ENCODE measurements at places on chromosomes 4 and X. TPM values are rescaled to one million over a fixed set of nuclear protein-coding genes. Genes with fewer than 3 reads are reported as not detected.
A peak's percentile ranks its signal among the peaks of the same experiment; 100 is the strongest.

Gene HSFX4
- total RNA-seq, result not detected

Gene LRAT
- total RNA-seq, result 0.50 TPM

Gene MUC7
- not detected for total RNA-seq

Gene C4orf50
- 0.42 TPM for total RNA-seq

DNA sequence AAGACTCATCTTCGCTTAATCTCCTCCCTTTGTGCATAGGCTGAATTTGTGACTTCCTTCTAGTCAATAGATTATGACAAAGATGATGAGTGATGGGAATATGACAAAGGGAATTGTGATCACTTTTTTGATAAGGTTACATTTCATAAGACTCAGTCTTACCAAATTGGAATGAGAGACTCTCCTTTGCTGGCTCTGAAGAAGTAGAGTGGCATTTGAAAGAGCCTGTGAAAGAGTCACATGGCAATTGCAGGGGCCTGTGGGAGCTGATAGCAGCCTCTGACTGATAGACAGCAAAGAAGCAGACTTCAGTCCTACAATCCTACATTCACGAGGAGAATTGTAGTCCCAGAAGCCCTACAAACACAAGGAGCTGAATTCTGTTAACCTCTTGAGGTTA lies 44.9 kb upstream of the ADAMTS3 start:
- no peaks in the 10 kb centered on the region for H3K4me1 ChIP-seq
- H3K4me3 ChIP-seq, result no peak overlapping the region
- H3K27me3 ChIP-seq, result no peaks in the 10 kb centered on the region
- no peak for DNase-seq
- no peak overlapping the region for H3K27ac ChIP-seq
- no peaks in the 10 kb centered on the region for H3K36me3 ChIP-seq

DNA sequence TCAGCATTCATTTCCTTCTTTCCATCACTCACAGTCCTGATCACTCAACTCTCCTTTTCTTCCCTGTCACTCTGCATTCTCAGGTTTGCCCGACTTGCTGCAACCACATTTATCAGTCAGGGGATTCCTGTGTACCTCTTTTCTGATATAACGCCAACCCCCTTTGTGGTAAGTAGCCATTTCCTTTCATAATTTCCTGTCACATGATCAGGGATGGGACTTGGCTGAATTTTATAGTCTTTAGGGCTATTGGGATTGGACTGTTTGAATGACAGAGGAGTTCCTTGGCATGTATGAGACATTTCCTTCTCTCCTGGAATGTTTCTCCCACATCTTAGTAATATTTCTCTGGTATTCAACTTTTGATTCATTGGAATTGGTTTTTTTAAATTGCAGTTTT lies 11.0 kb downstream of the PGM2 start:
- no peak overlapping the region for H3K4me3 ChIP-seq
- H3K36me3 ChIP-seq, result peaks cover 7% of the 10 kb centered on the region
- H3K4me1 ChIP-seq, result peaks cover 10% of the 10 kb centered on the region
- peak overlapping the region; percentile 22 for H3K27ac ChIP-seq
- H3K27me3 ChIP-seq, result no peaks in the 10 kb centered on the region
- no peak for DNase-seq

- H3K4me3 ChIP-seq, result no peak overlapping the region
- H3K36me3 ChIP-seq, result no peaks in the 10 kb centered on the region
- peak overlapping the region; percentile 49 for H3K27ac ChIP-seq
- H3K27me3 ChIP-seq, result no peaks in the 10 kb centered on the region
- H3K4me1 ChIP-seq, result no peaks in the 10 kb centered on the region
- no peak for DNase-seq
Measured at GRCh38 chrX:100864657-100865391, 9.3 kb downstream of the NOX1 start.

DNA sequence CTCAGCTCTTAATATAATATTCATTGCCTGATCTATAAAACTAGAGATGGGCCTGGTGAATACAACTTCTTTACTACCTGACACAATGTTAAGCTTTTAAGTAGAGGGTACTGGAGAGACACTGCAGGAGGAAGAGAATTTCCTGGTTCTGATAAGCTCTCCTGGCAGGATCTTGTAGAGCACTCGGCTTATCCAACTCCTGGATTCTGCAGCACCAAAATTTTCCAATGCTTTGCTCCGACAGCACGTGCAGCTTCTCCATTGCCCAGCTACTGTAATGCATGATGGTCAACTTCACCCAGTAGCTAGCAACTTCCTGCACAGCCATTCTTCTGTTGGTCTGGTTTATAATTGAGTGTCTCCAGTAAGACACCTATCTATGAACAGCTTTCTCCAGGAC lies 686.2 kb upstream of the BOD1L1 start:
- no peak overlapping the region for H3K4me3 ChIP-seq
- no peaks in the 10 kb centered on the region for H3K4me1 ChIP-seq
- no peak for DNase-seq
- no peaks in the 10 kb centered on the region for H3K36me3 ChIP-seq

- no peaks in the 10 kb centered on the region for H3K27me3 ChIP-seq
- H3K36me3 ChIP-seq, result no peaks in the 10 kb centered on the region
Measured at GRCh38 chr4:141541851-141542250, 94.5 kb upstream of the IL15 start.

GRCh38 chr4:107665001-107665400 lies 55.0 kb downstream of the PAPSS1 start:
- no peaks in the 10 kb centered on the region for H3K27me3 ChIP-seq
- no peak for DNase-seq
- no peaks in the 10 kb centered on the region for H3K36me3 ChIP-seq
- no peak overlapping the region for H3K4me3 ChIP-seq
- no peak overlapping the region for H3K27ac ChIP-seq

DNA sequence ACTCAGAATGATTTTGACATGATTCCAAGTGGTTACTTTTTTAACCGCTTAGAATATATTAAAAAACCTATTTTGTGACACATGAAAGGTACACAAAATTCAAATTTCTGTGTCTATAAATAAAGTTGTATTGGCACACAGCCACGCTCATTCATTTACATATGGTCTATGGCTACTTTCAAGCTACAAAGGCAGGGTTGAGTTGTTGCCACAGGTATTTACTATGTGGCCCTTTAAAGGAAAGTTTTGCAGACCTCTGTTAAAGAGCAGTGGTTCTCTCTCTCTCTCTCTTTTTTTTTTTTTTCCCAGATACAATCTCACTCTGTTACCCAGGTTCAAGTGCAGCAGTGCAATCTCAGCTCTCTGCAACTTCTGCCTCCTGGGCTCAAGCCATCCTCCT lies 23.0 kb downstream of the GPM6B start:
- H3K4me3 ChIP-seq, result no peak overlapping the region
- H3K4me1 ChIP-seq, result peaks cover 23% of the 10 kb centered on the region
- no peaks in the 10 kb centered on the region for H3K36me3 ChIP-seq
- no peak overlapping the region for H3K27ac ChIP-seq

DNA sequence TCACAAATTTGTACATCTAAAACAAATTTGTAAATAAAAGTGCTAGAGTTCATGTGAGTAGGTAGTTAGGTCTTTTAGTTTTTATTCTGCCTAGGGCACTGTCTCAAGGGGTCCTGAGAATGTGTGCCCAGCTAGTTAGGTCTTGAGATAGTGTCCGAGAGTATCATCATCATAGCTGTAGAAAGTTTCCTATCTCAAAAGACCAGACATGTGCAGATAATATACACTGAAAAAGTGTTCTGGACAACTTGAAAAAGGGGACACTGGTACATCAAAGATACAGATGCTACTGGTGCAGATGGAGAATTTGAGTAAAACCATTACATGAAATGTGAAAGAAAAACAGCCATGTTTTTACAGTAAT lies 1.8 kb upstream of the ZCCHC4 start:
- no peaks in the 10 kb centered on the region for H3K27me3 ChIP-seq
- H3K27ac ChIP-seq, result no peak overlapping the region
- peaks cover 6% of the 10 kb centered on the region for H3K36me3 ChIP-seq
- DNase-seq, result no peak

GRCh38 chr4:153266988-153267387 lies 62.7 kb downstream of the TRIM2 start:
- no peaks in the 10 kb centered on the region for H3K36me3 ChIP-seq
- DNase-seq, result peak; percentile 5
- no peaks in the 10 kb centered on the region for H3K27me3 ChIP-seq
- H3K27ac ChIP-seq, result no peak overlapping the region

- peak within 1 kb of the TSS; percentile 73 for H3K4me3 ChIP-seq
- no peaks in the 10 kb centered on the region for H3K36me3 ChIP-seq
- H3K27ac ChIP-seq, result no peak within 1 kb of the TSS
- H3K27me3 ChIP-seq, result no peaks in the 10 kb centered on the region
Measured at GRCh38 chr4:82561786-82562563, at the start of gene TMEM150C. TMEM150C (minus strand) TSS chr4:82561988; CDS start chr4:82504657, 57,331 bp downstream.

GRCh38 chr4:112330921-112331320 lies 33.8 kb downstream of the ALPK1 start:
- peak; percentile 39 for DNase-seq
- H3K36me3 ChIP-seq, result peaks cover 9% of the 10 kb centered on the region
- no peaks in the 10 kb centered on the region for H3K4me1 ChIP-seq
- no peak overlapping the region for H3K4me3 ChIP-seq
